Activated T-cell treated with anti-CD3 and anti-CD28 coated beads, Interleukin-2, amount 50 U/mL, for 1 hour (primary cell): ENCODE measurements at places on chromosomes 2 and 18.

GRCh38 chr2:163613266-163613731 is 122.5 kb downstream of the FIGN start:
- DNase-seq, result no peak

DNA sequence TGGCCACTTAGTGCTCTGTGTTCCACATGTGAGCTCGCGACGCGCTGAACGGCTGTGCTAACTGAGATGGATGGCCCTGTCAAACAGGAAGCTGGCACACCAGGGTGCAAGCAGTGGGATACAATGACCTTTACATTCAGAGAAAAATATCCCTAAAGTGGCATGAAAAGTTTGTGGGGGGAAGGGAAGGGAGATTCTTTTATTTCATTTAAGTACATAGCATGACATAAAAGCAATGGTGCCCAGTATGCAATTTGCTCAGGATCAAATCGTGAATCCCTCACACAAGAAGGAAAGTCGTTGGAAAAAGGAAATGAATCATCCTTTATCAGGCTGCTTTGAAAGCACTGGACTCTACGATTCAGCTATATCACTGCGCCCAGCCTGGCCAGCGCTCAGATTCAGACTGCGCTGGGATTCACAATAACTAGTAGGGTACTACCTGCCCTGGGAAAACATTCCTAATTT is 26.0 kb downstream of the SATB2 start:
- no peak for DNase-seq

- no peak for DNase-seq
Observed at GRCh38 chr2:202681688-202682205, 47.0 kb downstream of the FAM117B start.

DNA sequence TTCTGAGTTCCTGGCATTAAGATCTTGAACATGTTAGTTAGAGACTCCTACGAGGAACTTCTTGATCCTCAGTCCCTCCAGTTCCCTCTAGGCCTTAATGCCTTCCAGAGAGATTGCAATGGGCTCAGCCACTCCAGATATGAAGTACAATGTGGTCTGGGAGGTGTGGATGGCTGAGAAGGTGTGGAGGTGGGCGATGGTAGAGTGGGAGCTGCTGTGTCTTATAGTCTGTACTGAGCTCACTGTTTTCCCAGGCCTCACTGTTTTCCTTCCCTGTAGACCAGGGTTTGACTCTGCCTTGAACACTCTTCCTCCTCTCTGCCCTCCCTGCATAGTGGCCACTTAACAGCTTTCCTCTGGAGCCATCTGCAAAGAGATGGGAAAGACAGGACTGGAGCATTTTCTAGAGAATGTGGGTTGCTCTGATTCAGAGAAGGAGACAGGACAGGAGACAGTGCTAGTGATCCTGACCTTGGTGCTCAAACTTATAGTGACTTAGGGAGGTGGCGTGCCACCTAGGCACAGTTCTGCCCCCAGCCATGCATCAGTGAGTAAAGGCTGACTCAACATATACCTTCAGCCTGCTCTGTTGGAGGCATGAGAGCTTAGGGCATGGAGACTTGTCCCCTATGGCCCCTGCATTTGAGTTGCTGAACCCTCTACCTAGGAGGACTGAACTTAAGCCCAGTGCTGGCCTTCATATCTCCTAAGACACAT is 129.7 kb downstream of the TDRD15 start:
- no peak for DNase-seq

- DNase-seq, result no peak
Observed at GRCh38 chr2:110875384-110875725, 143.0 kb downstream of the ACOXL start.

DNA sequence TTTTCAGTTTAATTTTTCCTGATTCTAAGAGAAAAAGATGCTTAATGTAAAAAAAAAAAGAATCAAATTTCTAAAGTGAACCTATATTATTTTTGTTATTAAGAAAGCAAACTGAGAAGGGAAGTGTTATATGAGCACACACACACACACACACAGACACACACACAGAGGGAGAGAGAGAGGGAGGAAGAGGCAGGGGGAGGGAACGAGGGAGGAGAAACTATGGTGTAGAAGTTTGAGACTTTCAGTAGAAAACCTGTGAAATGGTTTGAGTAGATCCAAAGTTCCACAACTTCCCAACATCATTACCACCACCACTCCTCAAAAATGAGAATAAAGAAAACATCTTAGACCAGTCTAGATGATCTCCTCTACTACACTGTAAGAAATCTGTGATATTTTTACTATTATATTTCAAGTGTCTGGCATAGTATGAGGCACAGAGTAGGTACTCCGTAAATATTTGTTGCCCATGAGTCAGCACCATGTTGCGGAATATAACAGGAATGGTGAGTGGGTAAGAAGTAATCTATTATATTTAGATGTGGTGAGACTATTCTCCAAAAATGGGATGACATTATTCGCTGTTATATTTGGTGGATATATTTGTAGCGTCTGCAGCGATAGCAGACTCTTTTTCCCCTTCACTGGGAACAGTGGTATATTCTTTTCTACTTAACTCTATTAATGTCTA is 149.4 kb upstream of the DNMT3A start:
- no peak for DNase-seq

DNA sequence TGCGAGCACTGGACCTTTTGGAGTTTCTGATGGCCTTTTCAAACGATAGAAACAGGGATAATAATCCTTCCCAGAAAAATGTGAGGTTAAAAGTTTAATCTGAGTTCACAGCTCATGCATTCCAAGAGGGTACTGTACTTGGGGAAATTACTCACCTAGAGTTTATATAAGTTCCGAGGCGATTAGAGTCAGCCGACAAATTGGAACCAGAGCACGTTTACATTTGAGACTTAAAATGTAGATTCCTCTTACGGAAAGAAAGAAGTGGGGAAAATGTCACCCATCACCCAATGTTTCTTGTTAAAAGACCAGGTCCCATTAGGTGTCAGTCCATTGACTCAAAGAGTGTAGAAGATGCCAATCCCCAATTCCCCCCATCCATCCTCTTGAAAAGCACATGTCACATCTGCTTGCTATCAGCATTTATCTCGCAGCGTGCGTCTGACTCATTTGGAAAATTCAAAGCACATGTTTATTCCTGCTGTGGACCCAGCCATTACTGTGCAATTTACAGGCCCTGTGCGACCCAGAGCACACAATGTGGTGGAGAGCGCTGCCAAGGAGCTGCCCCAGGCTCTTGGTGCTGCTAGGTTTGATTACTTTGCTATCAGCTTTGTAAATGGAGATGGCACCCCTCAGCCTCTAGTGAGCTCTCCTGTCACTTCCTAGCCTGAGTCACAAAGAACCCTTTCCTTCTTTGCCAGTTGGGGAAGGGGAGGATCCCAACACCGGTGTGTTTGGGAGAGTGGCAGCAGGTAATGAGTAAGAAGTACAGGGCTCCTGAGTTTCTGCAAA is 104.8 kb downstream of the COLEC12 start:
- no peak for DNase-seq

DNA sequence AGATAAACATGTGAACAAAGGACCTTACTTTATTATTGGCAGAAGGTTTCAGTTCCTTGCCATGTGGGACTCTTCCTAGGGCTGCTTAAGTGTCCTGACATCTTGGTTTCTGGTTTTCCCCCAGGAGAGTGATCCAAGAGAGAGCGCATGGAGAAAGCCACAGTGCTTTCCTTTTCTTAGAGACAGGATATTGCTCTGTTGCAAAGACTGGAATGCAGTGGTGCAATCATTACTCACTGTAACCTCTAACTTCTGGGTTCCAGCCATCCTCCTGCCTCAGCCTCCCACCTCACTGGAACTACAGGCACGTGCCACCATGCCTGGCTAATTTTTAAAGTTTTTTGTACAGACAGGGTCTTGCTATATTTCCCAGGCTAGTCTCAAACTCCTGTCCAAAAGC is 38.1 kb upstream of the TCF7L1 start:
- no peak for DNase-seq

GRCh38 chr2:31227110-31227509 is 6.8 kb upstream of the EHD3 start:
- DNase-seq, result no peak
